ENCODE measurements at places on chromosomes 6 and 20.
A peak's percentile ranks its signal among the peaks of the same experiment; 100 is the strongest.

GRCh38 chr6:30689985-30690384, 799 bp downstream of the NRM start:
- no peak for DNase-seq

DNA sequence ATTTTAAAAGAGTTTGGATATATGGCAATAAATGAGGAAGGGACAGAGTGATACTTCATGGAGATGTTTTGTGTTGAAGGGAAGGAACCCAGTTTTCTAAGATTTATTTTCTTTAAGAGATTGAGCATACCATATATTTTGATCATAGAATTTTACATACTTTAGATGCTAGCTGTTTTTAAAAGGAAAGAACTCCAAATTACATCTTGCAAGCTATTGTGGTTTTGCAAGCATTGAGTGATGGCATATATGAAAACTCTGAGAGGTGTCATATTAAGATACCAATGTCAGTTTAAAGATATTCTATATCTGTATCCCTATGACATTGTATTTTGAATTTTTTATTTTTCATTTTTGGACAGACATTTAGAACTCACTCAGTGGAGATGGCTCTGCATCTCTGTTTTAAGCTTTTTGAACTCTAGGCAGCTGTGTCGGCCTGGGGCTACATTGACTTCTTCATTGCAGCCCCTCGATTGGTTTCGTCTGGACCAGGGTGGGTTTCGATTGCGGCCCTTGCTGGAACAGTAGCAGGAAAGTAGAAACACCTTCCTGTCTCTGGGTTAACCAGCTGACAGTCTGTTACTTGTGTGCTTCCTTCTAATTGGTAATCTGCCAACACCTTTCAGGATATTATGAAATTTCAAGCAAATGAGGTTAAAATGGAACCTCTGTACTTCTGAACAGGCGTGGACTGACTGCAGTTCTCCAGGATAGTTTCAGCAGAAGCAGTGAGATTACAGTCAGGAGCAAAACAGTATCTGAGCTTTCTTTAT, 14.0 kb downstream of the IGF2R start:
- DNase-seq: peak; percentile 45

GRCh38 chr20:17358854-17359253, 132.0 kb downstream of the PCSK2 start:
- no peak for DNase-seq

- DNase-seq: no peak
These were observed 63.4 kb downstream of the SMOC2 start for GRCh38 chr6:168504366-168504765.

DNA sequence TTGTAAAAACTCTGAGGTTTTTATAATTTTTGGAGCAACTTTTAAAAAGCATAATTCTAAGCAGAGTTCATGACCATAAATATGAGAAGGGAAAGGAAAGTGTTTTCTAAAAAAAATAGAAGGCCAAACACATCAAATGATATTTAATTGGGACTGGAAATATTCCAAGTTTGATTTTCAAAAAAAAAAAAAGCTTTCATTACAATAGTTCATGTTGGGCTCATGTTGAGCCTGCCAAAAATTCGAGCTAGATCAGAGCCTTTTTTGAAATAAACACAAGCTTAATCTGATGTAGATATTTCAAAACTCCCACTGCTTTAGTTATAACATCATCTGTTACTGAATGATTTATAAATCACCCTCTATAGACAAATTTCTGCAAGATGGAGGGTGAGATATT, 163.4 kb upstream of the DEFB112 start:
- DNase-seq: no peak

- no peak for DNase-seq
These were observed 125.5 kb downstream of the GPX5 start for GRCh38 chr6:28651161-28651560.

- no peak for DNase-seq
These were observed 367.2 kb downstream of the EPM2A start for GRCh38 chr6:145368075-145368474.

GRCh38 chr20:44072384-44072783, 114.6 kb downstream of the JPH2 start:
- no peak for DNase-seq

GRCh38 chr20:11329271-11329670, 588.4 kb upstream of the BTBD3 start:
- no peak for DNase-seq

- no peak for DNase-seq
These were observed 316.1 kb downstream of the TAF4 start for GRCh38 chr20:61749406-61750075.

DNA sequence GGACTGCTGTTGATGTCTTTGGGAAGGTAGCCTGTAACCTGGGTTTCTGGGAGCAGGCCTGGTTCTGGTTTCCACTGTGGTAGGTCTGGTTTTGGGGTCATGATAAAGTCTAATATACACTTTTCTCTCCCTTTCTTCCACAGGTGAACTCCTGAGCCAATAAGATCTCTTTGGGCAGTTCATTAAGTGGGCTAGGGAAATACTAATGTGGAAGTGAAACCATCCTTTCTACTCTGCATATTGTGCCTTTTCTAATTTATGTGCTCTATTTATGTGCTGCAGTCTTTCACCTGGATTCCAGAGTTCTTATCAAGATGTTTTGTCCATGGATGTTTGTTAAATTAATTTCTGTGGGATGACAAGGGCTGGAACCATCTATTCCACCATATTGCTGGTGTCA, 165.7 kb upstream of the PTPRK start:
- DNase-seq: no peak

DNA sequence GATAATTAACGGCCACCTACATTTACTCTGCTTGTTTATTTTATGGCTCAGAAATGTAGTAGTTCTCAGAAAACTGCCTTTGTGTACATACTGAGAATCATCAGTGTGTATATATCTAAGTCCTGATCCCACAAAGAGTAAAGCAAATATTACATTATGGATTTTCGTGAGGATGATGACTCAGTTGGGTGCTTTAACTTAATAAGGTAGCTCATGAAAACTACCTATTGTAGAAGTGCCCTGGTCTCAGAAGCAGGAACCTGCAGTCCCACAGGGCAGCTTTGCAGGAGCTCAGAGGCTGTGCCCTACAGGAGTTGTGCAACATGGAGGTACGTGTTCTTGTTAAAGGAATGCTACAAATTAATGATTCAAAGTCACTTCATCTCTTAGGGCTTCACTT, 108.2 kb downstream of the PLG start:
- no peak for DNase-seq

GRCh38 chr20:43744151-43744611, 17.4 kb upstream of the GTSF1L start:
- DNase-seq: no peak

- DNase-seq: no peak
These were observed 51.5 kb upstream of the TRAF3IP2 start for GRCh38 chr6:111657146-111657545.

DNA sequence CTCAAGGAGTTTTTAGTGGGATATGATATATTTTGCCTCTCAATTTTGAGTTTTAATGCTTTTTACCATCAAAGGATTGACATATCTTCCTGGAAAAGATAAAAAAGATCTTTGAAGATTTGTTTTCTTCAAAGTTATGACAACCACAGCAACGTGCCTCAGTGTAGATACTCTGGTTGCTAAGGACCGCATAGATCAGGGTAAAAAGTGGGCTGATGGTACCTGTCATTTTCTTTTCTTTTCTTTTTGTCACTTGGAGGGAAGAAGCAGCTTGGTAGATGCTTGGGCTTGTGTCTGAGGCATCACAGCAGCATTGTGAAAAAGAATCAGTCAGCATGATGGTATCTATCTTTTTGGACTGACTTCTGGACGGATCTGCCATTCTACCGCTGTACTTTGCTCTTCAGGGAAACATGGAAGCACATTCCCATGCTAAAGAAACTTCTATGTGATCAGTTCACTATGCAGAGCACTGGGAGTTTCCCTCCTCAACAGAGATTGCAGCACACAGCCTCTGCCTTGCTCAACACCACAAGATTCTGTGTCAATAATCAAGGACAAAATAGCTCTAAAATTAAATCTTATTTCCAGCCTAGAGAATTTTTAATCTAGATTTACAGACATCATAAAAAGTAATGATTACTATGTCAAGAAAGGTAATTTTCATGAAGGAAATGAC, 54.8 kb upstream of the SGK1 start:
- peak; percentile 44 for DNase-seq

- no peak for DNase-seq
These were observed 952.9 kb upstream of the EPHA7 start for GRCh38 chr6:94372229-94372628.

DNA sequence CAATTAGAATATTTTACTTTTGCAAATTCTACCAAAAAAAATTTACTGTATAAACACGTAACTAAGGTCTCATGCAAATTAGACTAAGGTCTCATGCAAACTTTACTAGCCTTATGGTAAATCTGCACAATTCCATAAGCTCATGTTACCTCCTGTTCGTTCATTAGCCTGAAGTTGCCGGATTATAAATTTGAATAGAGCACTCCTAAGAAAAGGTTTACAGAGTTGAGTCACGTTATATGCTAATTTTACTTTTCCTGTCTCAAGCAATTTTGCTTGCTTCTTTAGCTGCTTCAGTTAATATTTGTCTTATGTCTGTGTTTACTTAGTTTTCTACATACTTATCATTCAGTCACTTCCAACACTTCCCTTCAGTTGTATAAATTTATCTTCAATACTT, 1434.0 kb upstream of the EYS start:
- DNase-seq: no peak
